ENCODE measurements at places on chromosomes 6 and 20. TPM values are rescaled to one million over a fixed set of nuclear protein-coding genes. Genes with fewer than 3 reads are reported as not detected.

Gene OR2H2
- not detected for polyA plus RNA-seq

Gene PCMTD2
- polyA plus RNA-seq: 25.6 TPM

Gene GINS1
- polyA plus RNA-seq: 9.0 TPM

Gene CD40
- polyA plus RNA-seq: 13.4 TPM

GRCh38 chr20:62344782-62345181 lies 22.3 kb downstream of the LAMA5 start:
- peaks cover 44% of the 10 kb centered on the region for H3K36me3 ChIP-seq
- no peak overlapping the region for H3K4me3 ChIP-seq
- H3K27me3 ChIP-seq: no peaks in the 10 kb centered on the region
- no peak for DNase-seq
- peaks cover 2% of the 10 kb centered on the region for H3K4me1 ChIP-seq
- no peak overlapping the region for H3K27ac ChIP-seq

- no peak overlapping the region for H3K27ac ChIP-seq
- no peak overlapping the region for H3K4me3 ChIP-seq
- no peaks in the 10 kb centered on the region for H3K36me3 ChIP-seq
- DNase-seq: no peak
- no peaks in the 10 kb centered on the region for H3K4me1 ChIP-seq
Observed at GRCh38 chr6:162849269-162849668, 121.5 kb downstream of the PACRG start.

DNA sequence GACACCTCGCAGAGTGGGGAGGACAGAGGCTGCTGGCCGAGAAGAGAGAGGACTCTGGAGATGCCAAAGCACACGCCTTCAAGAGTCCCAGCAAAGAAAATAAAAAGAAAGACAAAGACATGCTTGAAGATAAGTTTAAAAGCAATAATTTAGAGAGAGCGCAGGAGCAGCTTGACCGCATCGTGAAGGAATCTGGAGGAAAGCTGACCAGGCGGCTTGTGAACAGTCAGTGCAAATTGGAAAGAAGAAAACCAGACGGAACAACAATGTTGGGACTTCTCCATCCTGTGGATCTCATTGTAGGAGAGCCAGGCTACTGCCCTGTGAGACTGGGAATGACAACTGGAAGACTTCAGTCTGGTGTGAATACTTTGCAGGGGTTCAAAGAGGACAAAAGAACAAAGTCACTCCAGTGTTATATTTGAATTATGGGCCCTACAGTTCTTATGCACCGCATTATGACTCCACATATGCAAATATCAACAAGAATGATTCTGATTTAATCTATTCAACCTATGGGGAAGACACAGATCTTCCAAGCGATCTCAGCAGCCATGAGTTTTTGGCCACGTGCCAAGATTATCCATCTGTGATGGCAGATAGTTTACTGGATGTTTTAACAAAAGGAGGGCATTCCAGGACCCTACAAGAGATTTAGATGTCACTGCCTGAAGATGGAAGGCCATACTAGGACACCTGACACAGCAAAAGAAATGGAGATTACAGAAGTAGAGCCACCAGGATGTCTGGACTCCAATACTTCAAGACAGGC lies 52.2 kb downstream of the REV3L start:
- H3K27ac ChIP-seq: no peak overlapping the region
- H3K27me3 ChIP-seq: no peaks in the 10 kb centered on the region
- peaks cover 23% of the 10 kb centered on the region for H3K4me1 ChIP-seq
- no peak for DNase-seq
- no peaks in the 10 kb centered on the region for H3K36me3 ChIP-seq
- H3K4me3 ChIP-seq: no peak overlapping the region
